ENCODE measurements at places on chromosomes 2 and 18.

DNA sequence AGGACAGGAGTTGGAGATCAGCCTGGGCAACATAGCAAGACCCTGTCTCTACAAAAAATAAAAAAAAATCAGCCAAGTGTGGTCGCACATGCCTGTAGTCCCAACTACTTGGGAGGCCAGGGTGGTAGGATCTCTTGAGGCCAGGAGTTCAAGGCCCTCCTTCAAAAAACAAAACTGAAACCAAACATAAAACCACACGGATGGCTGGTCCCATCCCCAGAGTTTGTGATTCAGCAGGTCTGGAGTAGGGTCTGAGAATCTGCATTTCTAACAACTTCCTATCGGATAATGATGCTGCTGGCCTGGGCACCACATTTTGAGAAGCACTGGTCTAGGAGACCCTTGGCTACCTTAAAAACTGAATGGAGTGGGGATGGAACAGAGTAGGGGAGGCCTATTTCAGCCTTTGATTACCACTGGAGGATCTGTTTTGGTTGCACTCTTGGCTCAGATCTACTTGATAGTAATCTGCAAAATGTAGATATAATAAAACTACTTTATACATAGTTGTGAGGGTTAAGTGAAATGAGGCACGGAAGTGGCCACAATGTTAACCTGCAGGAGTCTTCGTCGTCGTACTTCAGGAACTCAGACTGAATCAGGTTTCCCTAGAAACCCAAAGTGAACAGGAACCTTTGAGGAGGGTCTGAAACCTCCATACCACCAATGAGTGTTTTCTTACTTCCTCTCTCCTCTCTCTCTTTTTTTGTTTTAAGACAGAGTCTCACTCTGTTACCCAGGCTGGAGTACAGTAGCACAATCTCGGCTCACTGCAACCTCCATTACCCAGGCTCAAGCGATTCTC lies 25.5 kb upstream of the NFE2L2 start:
- DNase-seq: no peak

DNA sequence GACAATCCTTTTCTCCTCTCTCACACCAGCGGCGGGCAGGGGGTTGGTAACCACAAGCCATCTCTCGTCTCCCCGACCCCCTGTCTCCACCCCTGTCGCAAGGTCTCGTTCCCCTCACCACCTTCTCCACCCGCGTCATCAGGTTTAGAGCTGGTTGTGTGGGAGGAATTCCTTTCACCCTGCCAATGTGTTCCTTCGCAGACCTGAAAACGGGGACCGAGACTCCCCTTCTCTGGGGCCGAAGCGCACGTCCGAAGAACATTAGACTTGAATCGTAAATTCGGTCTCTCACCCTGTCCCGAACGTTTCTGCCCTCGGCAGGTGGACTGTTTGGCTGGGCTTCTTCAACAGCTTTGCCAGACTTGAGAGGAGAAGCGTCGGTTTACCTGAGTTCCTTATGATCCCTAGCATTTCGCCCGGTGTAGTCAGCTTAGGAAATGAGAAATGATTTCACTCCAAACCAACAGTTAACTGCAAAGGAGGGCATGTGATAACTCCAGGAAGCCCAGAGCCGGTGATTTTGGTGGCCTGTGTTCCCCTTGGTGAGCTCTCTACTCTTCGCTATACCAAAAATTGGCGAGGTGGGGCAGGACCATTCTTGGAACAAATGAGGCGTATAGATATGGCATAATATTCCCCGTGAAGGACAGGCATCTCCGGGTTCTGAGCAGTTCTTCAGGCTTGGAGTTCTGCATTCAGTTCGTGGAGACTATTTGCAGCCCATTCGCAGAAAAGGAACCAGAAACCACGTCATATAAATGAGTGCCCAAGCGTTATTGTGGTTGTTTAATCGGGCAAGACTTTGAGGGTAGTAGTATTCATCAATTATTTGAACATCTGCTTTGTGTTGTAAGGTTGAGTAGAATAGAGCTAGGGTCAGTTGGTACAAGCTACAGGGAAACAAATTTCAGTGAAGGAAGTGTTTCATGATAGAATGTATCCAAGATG lies 694 bp downstream of the CFAP36 start:
- DNase-seq: no peak

DNA sequence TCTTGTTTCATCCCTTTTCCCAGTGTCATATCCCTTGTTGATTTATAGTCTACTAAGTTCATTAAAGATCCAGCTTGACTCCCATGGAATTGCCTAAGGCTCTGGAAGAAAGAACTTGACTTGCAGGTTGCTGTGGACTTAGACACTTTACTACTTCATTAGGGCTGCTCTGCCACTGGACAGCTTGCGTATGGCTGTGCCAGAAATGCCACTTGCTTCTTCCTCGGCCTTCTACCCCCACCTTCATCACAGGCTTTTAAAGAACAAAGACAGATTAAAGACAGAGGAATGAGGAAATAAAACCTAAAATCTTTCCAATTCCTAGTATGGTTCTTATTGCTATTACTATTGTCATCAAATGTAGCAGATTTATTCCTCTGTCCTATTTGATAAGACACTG lies 591.7 kb downstream of the BCL11A start:
- DNase-seq: no peak

GRCh38 chr2:195961873-195962272 lies 106.8 kb downstream of the DNAH7 start:
- DNase-seq: no peak

DNA sequence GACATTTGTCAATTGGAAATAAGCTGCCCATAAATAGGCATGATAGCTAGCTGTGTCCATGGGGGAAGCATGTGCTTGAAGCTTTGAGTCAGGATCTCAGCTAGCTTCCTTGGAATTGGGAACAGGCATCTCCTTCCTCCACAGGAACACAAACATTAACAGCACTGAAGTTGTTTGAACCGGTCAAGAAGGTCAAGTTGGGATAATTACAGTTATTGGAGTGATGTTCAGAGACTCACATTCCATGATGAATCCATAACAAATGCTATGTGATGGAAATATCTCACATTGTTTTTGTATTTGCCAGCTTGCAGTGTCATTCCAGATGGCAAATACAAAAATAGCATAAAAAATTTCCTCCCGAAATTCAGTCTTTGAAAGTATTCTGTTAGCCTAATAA lies 347.6 kb upstream of the SMIM21 start:
- DNase-seq: no peak

- DNase-seq: no peak
These were observed 304.4 kb downstream of the CCDC178 start for GRCh38 chr18:33135951-33136660.

DNA sequence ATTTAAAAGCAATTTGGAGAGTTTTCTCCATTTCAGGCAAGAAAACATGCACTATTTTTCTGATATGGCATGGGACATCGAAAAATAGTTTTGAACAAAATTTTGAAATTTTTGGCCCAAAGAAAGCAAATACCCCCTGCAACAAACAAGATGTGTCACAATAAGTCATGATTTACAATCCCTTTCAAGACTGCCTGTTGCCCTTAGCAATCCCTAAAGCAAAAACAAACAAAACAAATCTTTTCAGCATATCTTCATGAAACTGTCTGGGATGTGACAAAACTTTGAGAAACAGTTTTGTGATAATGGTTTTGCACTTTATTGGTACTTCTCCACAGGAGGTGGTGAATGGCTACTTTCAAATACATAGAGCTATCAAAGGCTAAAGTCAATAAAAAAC lies 1888.7 kb upstream of the PIK3C3 start:
- DNase-seq: no peak

DNA sequence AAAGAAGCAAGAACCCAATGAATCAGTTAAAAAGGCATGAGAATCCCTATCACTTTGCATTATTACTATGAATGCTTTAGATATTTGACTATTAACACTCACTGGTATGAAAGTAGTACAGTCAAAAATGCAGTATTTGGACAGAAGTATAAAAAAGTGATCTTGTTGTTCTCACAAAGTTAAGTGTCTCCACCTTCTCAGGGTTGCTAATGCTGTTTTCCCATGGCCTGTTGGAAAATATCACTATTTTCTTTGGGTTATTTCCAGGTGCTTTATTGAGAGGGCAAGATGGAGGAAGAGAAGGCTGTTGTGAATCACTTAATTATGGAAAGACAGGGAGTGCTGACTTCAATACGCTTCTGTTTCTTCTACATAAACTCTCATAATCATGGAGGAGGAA lies 13.6 kb upstream of the CREB1 start:
- no peak for DNase-seq

DNA sequence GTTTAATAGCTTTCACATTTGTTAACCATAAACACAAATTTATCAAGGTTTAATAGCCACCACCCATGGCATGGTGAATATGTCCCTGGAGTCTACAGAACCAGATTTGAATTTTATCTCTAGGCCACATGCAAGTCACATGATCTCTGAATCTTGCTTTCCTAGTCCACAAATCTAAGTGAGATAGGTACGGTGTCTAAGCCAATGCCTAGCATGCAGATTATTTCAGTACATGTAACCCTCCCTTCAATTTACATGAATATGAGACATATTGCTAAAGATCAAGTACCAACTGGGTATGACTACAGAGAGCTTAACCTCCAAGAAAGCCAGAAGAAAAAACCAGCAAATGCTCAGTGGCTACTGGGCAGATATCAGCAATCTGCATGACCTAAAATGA lies 10.0 kb downstream of the ZNF24 start:
- DNase-seq: no peak

DNA sequence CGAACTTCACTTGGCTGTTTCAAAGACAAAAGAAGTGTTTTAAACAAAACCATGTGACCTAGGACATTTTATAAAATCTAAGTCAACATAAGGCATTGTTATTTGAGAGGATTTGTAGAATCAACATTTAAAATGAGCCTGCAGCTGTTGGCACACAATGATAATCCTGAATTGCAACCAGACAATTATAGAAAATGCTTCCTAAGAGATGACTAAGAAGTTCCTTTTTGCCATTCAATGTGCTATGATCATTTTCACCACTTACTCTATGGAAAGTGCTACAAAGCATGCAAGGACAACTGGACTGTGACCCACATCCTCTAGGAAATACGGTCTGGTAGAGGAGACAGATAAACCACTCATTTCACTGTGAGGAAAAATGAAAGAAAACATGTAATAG lies 246.4 kb downstream of the CDH20 start:
- no peak for DNase-seq

GRCh38 chr2:3535794-3536681 lies 16.7 kb upstream of the ADI1 start:
- DNase-seq: peak; percentile 89

DNA sequence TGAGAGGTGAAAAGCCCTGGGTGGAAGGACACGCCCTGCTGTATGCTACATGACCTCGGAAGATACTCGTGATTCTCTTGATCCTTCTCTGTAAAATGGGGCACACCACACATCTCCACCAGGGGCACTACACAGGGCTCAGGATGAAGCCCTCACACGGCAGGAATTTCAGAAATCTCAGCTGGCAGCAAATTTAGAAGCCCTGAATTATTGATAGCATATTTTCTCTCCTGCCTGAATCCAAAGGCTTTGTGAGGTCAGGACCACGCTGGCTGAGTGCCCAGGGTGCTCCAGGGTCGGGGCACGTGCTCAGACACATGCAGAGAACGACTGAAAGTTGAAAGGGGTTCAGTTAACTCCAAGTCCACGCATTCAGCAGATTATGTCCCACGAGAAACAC lies 42.1 kb upstream of the GALR1 start:
- DNase-seq: peak; percentile 65

GRCh38 chr18:46676182-46676835 lies 19.3 kb upstream of the LOXHD1 start:
- DNase-seq: no peak

GRCh38 chr18:51361130-51361860 lies 163.8 kb upstream of the MEX3C start:
- no peak for DNase-seq

DNA sequence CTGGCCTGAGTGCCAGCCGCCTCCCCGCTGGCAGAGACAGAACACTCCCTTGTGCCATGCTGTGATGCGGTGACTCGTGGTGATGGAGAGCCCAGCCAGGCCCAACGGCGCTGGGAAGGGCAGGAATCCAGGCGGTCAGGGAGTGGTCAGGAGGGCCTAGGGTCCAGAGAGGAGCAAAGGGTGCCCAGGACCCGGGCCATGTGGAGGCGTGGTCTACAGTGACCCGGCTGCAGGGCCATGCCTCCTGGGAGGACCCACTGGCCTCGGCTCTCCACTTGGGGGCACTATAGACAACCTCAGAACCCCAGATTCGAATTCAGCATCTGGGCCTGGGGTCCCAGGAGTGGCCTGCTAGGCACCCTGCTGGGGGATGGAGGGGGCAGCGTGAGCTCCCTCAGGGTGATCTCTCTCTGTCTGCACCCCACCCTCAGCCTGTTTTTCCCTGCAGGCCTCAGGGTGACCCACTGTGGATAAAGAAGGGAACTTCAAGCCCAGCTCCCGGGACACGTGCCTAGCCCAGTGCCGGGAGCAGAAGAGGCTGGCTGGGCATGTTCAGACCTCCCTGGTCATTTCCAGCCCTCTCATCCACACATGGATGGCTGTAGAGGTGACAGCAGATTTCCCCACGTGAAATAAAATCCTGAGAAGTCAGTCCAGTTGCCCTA lies 13.0 kb downstream of the AMER3 start:
- no peak for DNase-seq

GRCh38 chr2:8036366-8036765 lies 645.5 kb upstream of the ID2 start:
- DNase-seq: no peak

Measured in lower leg skin (tissue), 4 donors.